ENCODE measurements at places on chromosomes 11 and 22.
A peak's percentile ranks its signal among the peaks of the same experiment; 100 is the strongest.

DNA sequence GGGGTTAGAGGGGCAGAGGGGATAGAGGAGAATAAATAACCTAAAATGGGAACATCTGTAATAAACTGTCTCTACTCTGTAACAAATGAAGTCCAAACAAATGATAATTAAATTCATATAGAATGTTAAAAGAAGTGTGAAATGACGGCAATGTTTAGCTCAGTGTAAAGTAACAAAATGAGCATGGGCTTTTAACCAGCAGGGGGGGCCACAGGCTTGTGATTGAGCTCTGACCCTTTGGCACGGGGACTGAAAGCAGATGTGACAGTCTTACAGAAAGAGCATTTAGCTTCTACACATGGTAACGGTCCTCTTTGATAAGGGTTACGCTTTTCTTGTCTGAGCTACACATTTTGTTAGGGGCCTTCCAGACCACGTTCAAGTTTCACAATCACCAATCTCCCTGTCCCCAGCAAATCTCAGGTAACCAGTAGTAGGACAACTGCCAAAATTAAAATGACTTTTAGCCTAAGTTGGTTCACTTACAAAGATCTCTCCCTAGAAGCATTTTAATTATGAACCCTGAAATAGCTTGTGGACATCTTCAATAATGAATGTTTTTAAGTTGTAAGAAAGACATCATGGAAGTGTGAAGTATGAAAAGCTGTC lies 262.5 kb downstream of the DCDC1 start:
- DNase-seq, result peak; percentile 76

DNA sequence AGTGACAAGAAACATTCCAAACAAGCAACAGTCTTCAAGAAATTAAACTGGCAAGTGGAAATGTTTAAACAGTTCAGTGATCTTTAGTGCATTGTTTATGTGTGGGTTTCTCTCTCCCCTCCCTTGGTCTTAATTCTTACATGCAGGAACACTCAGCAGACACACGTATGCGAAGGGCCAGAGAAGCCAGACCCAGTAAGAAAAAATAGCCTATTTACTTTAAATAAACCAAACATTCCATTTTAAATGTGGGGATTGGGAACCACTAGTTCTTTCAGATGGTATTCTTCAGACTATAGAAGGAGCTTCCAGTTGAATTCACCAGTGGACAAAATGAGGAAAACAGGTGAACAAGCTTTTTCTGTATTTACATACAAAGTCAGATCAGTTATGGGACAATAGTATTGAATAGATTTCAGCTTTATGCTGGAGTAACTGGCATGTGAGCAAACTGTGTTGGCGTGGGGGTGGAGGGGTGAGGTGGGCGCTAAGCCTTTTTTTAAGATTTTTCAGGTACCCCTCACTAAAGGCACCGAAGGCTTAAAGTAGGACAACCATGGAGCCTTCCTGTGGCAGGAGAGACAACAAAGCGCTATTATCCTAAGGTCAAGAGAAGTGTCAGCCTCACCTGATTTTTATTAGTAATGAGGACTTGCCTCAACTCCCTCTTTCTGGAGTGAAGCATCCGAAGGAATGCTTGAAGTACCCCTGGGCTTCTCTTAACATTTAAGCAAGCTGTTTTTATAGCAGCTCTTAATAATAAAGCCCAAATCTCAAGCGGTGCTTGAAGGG lies 6.0 kb downstream of the MALAT1 start:
- DNase-seq, result no peak

- DNase-seq, result no peak
These were observed 1.8 kb upstream of the PDE3B start for GRCh38 chr11:14641801-14642200.

GRCh38 chr11:92886243-92886905 lies 83.1 kb upstream of the MTNR1B start:
- DNase-seq, result no peak

- DNase-seq, result no peak
These were observed 1526.8 kb upstream of the TENM4 start for GRCh38 chr11:80967649-80968048.

DNA sequence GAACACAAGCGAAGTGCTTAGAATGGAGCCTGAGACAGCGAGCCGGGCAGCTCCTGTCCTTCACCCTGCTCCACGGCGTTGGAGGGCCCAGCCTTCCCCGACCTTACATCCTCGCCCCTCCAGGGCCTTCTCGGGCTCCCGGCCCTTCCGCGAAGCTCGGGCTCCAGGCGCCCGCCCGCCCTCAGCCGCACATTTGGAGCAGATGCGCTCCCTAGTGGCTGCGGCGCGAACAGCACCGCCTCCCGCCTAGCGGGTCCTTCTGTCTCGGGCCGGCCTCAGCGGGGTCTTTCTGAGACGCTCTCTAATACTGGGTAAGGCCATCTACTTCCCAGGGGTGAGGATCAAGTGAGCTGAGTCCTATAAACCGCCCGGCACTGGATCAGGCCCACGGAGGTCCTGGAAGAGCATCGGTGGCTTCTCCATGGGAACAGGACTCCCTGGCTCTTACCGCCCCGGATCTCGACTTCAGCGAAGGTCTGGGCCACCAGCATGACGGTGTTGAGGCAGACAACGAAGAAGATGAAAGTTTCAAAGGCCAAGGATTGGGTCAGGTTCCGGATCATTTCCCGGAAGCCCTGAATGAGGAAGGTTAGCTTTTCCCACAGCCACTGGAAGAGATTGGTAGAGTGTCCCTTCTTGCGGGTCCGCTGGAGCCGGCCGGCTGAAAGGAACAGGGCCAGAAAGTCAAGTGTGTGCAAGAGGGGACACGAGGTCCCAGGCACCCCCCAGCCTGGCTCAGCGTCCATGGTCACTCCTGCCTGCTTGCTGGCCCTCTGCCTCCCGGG lies 3.7 kb downstream of the CATSPER1 start:
- peak; percentile 95 for DNase-seq

DNA sequence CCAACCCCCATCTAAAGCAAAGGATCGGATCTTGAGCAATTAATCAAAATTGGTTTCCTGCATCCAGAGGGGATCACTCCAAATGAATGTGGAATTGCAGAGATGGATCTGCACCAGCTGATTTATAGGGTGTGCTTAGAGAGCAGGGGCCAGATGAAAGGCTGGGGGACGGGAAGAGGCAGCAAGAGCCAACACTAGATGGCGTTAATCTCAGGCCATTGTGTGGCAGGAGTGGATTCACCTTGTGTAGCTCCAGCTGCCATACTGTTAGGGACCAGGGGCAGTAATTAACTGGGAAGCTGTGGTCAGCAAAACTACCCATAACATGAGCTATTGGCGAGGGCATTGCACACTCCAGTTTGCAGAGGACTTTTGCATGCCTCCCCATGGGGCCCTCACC lies 35.6 kb downstream of the SERPINH1 start:
- DNase-seq, result peak; percentile 33

DNA sequence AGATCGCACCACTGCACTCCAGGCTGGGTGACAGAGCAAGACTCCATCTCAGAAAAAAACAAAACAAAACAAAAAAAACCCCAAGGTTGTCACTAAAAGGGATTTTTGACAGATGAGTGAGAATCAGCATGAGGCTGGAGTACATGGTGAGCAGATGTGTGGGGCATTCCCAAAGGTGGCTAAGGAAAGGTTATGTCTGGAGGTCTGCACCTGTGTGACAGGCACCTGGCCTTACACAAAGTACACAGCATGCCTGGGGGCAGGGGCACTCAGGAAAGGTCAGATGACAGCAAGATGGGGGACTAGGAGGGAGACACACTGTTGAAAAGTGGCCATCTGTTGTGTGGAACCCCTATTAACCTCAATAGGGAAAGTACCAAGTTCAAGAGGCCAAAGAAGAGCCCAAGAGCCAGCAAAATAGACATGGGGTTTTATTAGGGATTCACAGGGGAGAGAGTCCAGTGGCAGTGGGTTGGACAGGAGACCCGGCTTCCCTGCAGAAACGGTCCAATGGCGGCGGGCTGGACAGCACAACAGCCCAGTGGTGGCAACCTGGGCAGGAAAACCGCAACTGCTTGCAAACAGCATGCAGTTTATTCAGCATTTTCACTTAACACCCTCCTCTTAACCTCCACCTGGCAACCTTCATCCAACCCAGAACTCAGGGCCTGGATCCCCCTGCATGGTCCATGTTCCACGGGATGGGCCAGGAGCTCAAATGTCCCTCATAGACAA lies 101.1 kb downstream of the MICAL2 start:
- no peak for DNase-seq
